Ovary (tissue), 10 donors: ENCODE measurements at places on chromosomes 12 and 14. TPM values are rescaled to one million over a fixed set of nuclear protein-coding genes. Genes with fewer than 3 reads are reported as not detected.

DNA sequence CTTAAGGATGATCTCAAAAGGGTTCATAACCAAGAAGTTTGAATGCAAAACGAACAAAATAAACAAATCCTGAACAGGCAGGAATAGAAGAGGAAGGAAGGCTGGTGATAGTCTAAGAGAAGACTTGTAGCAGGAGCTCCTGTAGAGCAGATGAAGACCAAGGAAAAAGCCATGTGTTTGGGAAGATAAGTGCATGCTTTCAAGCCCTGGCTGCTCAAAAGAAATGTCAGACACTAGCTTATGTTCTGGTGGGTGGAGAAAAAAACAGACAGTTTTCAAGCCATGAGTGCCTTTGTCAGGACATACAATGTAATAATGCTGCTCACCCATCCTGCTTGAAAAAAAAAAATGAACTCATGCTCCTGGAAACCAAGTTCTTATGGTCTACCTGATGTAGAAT lies 27.4 kb downstream of the TAOK3 start:
- DNase-seq, result no peak
- H3K4me1 ChIP-seq, result no peaks in the 10 kb centered on the region
- H3K4me3 ChIP-seq, result no peak overlapping the region

GRCh38 chr14:73995977-73996378 lies 23.1 kb downstream of the ENTPD5 start:
- no peak overlapping the region for H3K4me3 ChIP-seq
- no peaks in the 10 kb centered on the region for H3K36me3 ChIP-seq

ETFBKMT gene
- 4.2 TPM for total RNA-seq

MRPL42 gene
- total RNA-seq, result 53.4 TPM

DNA sequence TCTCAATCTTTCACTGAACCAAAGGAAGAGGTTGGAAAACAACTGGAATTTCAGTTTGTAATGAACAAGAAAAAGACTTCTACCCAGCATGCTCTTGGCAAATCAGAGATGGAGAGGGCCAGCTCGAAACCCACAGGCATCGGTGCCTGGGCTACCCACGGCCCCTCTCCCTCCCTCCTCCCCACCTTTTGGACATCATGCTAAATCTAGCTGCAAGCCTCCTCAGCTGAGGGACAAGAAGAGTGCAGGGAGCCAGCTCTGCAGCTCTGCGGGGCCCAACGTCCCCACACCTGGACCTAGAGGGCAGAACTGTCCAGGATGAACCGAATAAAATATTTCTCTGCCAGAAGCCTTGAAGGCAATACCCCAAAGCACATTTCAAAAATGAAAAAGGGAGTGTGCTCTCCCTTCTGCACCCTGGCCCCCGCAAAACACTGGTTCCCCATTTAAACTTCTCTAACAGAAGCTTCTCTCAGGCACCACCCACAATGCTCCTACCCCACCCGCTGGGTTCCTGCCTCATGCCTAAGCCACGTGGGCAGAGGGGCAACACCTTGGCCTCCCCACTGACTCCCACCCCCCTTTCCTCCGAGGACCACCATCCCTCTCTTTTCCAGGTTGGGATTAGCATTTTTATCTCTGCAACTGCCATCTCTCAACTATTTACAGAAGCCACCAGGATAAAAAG lies 8.2 kb downstream of the CAMKK2 start:
- peak overlapping the region; percentile 78 for H3K27ac ChIP-seq
- H3K36me3 ChIP-seq, result no peaks in the 10 kb centered on the region
- no peak overlapping the region for H3K4me3 ChIP-seq

PRKD1 gene
- 23.2 TPM for total RNA-seq

- no peaks in the 10 kb centered on the region for H3K36me3 ChIP-seq
- H3K4me3 ChIP-seq, result no peak overlapping the region
- no peak overlapping the region for H3K27ac ChIP-seq
- H3K4me1 ChIP-seq, result no peaks in the 10 kb centered on the region
- no peaks in the 10 kb centered on the region for H3K27me3 ChIP-seq
These were observed 2.3 kb downstream of the KRT78 start for GRCh38 chr12:52846356-52846970.

DNA sequence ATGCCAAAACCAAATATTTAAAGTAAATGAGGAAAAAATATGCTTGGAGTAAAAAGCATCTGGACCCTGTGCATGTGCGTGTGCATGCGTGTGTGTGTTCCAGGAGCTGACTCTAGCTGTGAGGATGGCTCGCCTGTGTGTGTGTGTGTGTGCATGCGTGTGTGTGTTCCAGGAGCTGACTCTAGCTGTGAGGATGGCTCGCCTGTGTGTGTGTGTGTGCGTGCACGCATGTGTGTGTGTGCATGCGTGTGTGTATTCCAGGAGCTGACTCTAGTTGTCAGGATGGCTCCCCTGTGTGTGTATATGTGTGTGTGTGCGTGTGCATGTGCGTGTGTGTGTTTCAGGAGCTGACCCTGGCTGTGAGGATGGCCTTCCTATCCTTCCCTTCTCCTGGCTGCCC lies 357.7 kb downstream of the CACNA1C start:
- no peaks in the 10 kb centered on the region for H3K36me3 ChIP-seq
- no peak overlapping the region for H3K27ac ChIP-seq
- H3K4me3 ChIP-seq, result no peak overlapping the region
- peaks cover 6% of the 10 kb centered on the region for H3K4me1 ChIP-seq
- H3K27me3 ChIP-seq, result no peaks in the 10 kb centered on the region

- H3K36me3 ChIP-seq, result no peaks in the 10 kb centered on the region
- no peak overlapping the region for H3K4me3 ChIP-seq
These were observed 181.5 kb downstream of the CCER1 start for GRCh38 chr12:90773491-90773890.
